Brain microvascular endothelial cell (primary cell): ENCODE measurements at places on chromosomes 13 and 19.
A peak's percentile ranks its signal among the peaks of the same experiment; 100 is the strongest.

GRCh38 chr19:32613008-32613407, 32.0 kb downstream of the PDCD5 start:
- no peak for DNase-seq

GRCh38 chr13:80339912-80340650, 845 bp downstream of the SPRY2 start:
- peak; percentile 23 for DNase-seq

DNA sequence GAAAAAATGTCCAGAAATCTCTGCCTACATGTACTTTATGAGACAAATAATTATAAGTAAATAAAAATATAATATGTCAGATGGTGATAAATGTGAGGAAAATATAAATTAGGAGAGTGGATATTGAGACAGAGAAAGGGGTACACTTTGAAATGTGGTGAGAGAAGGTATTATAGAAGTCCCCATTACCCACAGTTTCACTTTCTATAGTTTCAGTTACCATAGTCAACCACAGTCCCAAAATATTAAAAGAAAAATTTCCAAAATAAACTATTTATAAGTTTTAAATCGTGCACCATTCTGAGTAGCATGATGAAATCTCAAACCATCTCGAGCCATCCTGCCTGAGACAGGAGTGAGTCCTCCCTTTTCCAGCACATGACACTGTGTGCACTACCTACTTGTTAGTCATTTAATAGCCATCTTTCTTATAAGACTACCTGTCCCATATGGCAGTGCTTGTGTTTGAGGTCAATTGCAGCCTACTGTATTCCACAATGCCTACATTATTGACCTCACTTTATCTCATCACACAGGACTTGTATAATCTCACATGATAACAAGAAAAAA, 653.7 kb downstream of the DACH1 start:
- DNase-seq, result no peak

DNA sequence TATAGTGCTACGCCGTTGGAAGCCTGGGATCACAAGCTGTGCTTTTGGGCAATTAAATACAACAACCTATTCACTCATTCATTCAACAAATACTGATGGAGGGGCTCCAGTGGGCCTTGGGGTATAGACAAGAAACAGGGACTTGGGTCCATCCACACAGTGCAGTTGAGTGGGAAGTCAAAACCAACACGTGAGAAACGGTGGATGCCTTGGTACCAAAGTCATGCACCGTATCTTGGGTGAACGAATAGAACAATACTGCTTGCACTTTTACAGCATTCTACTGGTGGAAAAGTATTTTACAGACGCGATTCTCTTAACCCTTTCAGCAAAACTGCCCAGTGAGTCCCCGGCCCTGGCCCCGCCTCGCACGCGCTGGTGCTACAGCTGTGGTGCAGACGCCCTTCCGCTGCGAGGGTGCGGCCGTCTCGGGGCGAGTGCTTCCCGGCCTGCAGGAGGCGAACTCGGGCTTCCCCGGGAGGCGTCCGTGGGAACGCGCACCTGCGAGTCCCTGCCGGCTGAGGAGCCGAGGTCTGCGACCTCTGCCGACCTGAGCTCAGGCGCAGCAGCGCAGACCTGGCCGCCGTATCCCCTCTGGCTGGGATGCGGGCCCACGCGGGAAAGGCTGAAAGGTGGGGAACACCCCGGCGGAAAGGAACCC, 8.3 kb downstream of the TNFRSF19 start:
- DNase-seq, result peak; percentile 69

DNA sequence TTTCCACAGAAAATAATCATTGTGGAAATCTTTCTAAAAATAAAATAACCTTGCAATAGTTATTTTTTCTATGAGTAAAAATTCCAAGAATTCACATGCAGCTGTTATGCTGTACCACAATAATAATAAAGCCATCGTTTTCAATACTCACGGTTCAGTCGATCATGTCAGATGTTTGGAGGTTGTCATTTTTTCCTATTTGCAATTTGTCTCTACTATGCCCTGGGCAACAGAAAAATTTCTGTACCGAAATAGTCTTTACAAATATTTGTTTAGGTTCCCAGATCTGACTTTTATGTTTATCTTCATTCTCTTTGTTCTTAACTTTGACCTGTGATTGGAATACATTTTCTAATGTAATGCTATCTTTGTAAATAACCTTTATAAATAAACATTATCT, 79.7 kb downstream of the ESD start:
- no peak for DNase-seq

GRCh38 chr13:51803422-51804294, at the start of gene DHRS12:
Gene DHRS12, minus strand, starts transcription at chr13:51804163. Its CDS starts 4,504 bp downstream, at chr13:51799659.
- DNase-seq, result peak; percentile 61

- DNase-seq, result no peak
Measured at GRCh38 chr13:114318624-114319023, 4.3 kb downstream of the CHAMP1 start.

DNA sequence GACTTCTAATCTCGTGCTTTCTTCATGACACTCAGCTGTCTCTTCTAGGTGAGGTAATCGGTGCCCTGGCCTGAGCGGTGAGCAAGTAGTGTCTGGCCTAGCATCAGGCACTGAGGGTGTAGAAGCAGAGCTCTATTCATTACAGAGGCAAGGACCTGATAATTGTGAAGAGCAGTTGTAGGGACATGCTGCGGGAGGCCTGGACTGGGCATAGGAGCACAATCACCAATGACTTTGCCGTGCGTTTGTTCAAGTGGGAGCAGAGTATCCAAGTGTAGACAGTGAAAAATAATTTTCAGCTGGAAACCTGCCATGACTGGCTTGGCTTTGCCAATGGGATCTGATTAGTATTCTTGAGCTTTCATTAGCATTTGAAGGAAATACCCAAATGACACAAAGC, 32.1 kb upstream of the DCLK1 start:
- no peak for DNase-seq

- DNase-seq, result no peak
Measured at GRCh38 chr13:49093376-49093775, 117.7 kb downstream of the FNDC3A start.

GRCh38 chr13:99836291-99836690, 135.3 kb downstream of the ZIC5 start:
- DNase-seq, result no peak

GRCh38 chr19:29680447-29680846, 15.2 kb downstream of the PLEKHF1 start:
- DNase-seq, result no peak

DNA sequence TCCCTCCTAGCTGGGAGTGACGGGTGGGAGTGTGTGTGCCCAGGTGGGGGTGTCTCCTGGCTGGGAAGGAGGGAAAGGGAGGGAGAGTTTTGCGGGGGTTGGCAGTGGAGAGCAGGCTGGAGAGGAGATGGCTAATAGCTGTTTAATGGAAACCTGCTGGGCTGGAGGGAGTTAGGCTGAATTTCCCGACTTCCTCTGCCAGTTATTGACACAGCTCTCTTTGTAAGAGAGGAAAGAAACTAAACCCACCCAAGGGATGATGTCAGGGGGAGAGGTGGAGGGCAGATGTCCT, 10.2 kb upstream of the ILF3 start:
- no peak for DNase-seq

DNA sequence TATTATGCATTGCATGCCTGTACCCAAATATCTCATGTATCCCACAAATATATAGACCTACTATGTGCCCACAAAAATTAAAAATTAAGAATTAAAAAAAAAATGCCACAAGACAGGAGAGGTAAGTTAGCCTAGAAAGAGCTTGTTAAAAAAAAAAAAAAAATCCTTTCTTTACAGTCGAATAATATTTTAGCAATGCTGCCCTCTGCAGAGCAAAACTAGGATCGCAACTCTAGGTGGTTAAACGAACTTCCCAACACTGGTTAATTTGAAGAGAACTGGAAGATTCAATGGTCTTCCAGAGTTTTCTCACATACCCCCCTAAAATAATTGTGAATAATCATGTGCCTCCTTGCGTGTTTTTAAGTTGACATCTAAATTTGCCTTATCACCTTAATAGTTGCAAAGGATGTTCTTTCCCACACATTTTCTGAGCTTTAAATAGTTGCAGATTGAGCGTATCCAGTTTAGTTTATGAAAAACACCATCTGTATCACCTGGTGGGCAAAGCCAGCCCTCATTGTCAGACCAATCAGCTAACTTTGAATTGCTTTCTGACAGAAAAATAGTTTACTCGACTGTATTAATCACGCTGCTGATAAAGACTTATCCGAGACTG, 47.4 kb upstream of the RCBTB2 start:
- peak; percentile 53 for DNase-seq

DNA sequence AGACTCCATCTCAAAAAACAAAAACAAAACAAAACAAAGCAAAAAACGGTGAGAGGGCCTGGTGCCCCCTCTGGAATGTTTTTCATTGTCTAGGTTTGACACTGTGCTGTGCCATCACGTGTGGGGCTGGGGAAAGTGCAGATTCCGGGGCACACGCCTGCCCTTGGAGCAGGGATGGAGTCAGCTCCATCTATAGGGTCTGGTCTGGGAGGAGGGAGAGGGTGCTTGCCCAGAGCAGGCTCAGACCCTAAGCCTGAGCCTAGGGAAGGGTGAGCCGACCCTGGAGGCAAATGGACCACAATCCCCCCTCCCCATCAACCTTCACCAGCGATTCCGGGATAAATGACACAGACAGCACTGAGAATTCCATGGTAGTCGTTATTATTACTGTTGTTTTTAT, 10.9 kb upstream of the ZBTB32 start:
- no peak for DNase-seq

DNA sequence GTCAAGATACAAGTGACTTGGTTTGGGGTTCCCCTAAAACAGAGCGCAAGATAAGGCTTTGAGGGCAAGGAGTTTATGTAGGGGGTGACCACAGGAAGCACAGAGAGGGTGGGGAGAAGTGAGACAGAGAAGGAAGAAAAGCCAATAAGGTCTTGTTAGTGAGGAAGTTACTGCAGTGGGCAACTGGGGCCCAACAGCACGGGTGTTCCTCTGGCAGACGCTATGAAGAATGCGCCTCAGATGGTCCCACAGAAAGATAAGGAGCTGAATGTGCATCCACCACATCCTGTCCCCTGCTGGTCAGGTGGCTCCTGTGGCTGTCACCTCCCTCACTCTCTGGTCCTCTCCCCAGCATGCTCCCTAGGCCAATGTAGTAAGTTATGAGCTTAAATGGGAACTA, 333.5 kb downstream of the TSHZ3 start:
- DNase-seq, result no peak

GRCh38 chr13:109157275-109157674, 527.9 kb downstream of the MYO16 start:
- DNase-seq, result no peak

DNA sequence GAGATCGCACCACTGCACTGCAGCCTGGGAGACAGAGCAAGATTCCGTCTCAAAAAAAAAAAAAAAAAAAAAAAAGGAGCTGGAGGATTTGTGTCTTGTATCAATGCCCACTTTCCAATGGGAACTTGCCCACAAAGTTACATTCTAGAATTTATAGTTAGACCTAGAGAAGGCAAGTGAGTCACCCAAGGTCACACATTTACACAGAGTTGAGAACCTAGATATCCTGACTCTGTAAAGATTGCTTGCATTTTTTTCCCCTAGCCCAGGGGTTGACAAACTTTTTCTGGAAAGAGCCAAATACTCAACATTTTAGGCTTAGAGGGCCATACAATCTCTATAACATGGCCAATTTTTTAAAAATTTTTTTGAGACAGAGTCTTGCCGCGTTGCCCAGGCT, 7.7 kb upstream of the BRD4 start:
- no peak for DNase-seq

- DNase-seq, result peak; percentile 70
Measured at GRCh38 chr19:53254411-53255341, at the start of gene ZNF677. Gene ZNF677, minus strand, starts transcription at chr19:53254873. Its CDS starts 3,323 bp downstream, at chr19:53251550.

GRCh38 chr19:56356944-56357343, 36.4 kb downstream of the ZNF582 start:
- no peak for DNase-seq

- no peak for DNase-seq
Measured at GRCh38 chr13:78410847-78411246, 192.5 kb downstream of the POU4F1 start.

DNA sequence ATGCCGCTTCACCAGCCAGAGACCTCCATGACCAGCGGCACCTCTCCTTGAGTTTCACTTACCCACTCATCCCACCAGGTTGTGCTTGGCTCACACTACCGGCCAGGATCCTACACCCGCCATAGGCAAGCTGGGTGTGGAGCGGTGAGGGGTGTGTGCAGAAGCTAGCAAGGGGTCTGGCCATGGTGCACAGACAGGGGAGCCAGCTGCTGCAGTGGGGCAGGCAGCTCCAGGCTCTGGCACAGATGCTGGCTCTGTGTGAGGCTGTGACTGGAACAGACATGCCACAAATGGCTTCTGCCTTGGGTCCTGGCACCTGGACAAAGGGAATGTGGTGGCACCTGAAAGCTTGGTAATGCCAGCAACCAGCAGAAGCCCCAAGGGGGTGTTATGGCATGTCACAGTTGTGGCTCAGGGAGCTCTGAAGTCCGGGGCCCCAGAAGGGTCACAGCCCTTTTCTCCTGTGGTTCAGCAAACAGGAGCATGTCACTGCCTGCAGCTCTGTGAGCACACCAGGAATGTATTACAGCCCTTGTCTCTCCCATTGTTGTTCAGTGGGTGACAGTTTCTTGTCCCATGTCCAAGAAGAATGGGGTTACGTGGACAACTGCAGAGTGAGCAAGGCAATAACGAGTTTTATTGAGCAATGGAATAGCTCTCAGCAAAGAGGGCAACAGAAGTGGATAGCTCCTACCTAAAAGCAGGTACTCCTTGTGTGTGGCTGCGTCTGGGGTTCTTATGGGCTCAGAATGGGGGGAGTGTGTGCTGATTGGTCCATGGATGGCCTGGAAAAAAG, 2791.0 kb upstream of the PCDH20 start:
- no peak for DNase-seq

GRCh38 chr19:41297628-41298347, 12.2 kb upstream of the CCDC97 start:
- no peak for DNase-seq

GRCh38 chr13:28510066-28510465, 15.1 kb upstream of the FLT1 start:
- DNase-seq, result no peak

DNA sequence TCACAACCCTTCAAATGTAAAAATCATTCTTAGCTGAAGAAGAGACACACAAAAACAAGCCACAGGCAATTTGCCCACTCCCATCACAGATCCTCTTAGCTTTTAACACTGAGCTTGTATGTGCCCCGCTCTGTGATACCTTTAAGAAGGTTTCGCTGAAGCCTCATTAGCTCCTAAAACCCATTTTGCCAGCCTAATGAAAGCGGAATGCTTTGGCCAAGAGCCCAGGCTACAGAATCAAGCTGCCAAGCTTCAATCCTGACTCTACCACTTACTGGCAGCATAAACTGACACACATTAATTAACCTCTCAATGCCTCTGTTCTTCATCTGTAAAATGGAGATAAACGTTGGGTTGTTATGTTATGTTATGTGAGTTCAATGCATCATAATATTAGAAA, 10.5 kb downstream of the ZNF112 start:
- DNase-seq, result no peak

DNA sequence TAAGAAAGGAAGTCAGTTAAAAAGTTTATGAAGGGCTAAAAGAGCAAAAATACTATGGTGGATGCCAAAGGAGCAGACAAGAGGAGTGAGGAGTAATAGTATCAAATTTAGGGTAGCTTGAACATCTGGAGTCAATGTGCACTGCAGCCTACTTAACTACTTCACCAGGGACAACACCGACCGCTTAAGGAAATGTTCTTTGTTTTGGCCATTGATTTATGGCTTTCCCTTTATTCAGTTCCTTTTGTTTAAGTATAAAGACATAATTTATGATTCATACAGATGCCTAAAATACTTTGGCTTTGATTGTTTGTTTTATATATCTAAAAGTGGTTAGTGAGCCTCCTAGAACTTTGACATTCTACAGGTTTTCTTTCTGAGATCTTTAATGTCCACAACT, 276.3 kb upstream of the PRR20A start:
- DNase-seq, result no peak

GRCh38 chr19:32224371-32225244, 120.8 kb upstream of the ZNF507 start:
- peak; percentile 9 for DNase-seq

GRCh38 chr19:12194827-12195731, 32.2 kb downstream of the ZNF136 start:
- DNase-seq, result peak; percentile 31
